Caco-2 (cell line): ENCODE measurements at places on chromosomes 7 and 10.

DNA sequence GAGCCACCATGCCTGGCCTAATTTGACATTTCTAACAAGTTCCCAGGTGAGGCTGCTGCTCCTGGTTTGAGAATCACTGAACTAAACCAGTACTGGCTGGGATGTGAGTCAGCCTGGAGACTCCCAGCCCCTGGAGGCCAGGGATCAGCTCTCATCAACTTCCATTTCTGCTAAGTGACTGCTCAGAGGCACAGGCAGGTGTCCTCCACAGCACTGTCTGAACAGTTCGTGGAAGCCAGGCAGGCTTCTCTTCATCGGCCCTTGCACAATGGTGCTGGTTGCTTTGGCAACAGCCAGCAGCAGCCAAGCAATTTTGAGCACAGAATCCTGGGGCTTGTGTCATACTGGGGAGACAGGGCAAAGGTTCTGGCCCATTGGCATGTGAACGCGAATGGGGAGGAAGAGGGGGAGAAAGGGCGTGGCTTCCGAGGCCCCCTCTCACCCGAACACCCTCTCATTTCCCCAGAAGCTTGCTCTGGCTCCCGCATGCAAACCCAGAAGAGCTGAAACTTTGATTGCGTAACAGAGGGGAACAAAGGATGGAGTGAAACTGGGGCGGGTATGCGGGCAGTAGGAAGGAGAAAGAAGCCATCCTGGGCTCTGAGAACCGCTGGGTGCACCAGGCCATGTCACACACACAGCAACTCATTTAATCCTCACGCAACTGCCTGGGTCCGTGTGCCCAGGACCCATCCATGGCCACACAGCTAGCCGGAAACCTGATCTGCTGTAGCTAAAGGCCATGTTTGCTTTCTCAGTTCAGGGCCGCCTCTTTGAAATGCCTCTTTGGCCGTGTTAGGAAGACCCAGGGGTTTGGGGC lies 9.0 kb upstream of the POR start:
- peak; percentile 86 for DNase-seq

DNA sequence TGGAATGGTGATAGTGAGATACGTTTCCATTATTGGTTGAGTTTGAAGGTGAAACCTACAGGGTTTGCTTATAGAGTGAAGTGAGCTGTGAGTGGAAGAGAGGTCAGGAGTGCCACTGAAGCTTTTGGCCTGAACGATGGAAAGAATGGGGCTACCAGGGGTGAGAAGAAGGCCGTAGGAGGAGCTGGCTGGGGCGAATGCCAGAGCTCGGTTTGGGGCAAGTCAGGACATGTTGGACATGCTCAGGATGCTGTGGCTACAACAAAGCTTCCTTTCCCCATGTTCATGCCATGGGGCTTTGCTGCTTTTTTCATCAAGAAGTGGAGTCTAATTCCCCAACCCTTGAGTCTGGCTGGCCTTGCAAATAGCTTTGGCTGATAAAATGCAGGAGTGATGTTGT lies 253.7 kb downstream of the GLRX3 start:
- DNase-seq = no peak

DNA sequence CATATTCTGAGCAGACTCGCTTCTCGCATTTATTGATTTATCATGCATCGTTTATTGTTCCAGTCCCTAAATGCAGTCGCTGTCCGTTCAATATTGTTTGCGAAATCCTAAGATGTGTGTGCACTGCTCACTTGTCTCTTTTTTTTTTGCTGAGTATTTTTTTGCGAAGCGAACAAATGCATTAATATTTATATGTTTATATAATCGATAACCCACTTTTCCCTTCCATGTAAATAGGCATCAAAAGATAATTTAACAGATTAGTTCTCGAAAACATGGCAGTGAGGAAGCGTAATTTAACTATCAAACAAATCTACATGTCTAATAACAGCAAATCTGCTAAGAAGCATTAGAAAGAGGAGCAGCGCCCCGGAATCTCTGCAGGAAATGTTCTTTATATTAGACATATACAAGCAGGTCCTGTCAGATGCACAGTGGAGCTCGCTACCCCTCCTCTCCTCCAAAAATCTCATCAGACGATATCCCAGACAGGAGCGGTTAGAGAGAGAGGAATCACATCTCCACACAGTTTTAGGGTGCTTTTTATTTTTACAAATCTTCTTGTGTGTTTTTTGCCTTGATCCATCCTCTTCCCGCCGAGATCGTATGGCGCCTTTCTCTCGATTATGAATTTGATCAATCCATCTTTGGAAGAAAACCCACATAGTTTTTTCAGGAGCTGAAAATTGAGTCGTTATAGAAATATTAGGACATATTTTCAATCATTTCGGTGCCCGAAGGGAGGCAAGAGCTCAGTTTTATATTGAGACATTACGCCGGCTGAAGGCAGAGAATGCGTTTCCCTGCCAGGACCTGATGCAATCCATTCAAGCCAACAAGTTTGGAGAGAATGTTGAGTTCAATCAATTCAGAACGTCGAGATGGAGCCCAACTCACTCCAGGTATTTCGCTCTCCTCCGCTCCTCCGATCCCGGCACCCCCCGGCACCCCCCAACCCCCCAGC lies at the start of gene ARID5B:
TSS of gene ARID5B (plus strand) at position 871 of the 964 bp plus-strand sequence. CDS start at position 882, 11 bp downstream.
- peak; percentile 84 for DNase-seq

DNA sequence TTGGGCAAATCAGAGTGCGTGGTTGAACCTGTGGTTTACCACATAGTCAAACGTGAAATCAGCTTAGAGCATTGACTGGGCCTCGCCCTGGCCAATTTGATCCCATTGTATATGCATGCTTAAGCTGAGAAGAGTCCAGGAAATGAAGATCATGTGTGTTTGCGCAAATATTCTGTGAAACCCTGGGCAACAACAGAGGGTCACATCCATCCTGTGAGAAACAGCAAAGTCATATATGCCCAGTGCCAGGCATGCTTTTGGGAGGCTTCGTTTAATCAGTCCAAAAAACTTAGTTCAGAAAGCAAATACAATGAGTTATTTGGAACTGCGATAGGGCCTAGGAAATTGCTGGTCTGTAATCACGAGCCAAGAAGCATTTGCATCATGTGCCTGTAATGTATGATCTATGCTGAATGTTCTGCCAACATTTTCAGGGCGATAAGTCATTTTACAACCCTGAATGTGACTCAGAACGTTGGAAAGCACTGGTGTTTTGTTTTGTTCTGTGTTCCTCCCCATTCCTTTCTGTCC lies 412.1 kb upstream of the CELF2 start:
- DNase-seq = no peak

GRCh38 chr7:108282427-108282996 lies 152.4 kb upstream of the LAMB4 start:
- DNase-seq = no peak

- no peak for DNase-seq
These were observed 22.5 kb upstream of the TRIL start for GRCh38 chr7:28980451-28981160.

DNA sequence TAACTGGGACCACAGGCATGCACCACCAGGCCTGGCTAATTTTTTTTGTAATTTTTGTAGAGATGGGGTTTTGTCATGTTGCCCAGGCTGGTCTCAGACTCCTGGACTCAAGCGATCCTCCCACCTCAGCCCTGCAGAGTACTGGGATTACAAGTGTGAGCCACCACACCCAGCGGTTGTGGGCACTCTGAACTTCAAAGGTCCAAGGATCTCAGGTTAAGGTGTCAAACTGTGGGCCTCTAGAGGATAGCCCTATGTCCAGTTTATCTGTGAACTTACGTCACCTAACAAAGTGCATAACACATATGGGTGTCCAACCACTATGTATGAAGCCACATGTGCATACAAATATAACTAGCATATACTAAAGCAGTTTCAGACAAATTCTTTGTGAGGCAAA lies 3.2 kb upstream of the IL2RA start:
- DNase-seq = no peak

DNA sequence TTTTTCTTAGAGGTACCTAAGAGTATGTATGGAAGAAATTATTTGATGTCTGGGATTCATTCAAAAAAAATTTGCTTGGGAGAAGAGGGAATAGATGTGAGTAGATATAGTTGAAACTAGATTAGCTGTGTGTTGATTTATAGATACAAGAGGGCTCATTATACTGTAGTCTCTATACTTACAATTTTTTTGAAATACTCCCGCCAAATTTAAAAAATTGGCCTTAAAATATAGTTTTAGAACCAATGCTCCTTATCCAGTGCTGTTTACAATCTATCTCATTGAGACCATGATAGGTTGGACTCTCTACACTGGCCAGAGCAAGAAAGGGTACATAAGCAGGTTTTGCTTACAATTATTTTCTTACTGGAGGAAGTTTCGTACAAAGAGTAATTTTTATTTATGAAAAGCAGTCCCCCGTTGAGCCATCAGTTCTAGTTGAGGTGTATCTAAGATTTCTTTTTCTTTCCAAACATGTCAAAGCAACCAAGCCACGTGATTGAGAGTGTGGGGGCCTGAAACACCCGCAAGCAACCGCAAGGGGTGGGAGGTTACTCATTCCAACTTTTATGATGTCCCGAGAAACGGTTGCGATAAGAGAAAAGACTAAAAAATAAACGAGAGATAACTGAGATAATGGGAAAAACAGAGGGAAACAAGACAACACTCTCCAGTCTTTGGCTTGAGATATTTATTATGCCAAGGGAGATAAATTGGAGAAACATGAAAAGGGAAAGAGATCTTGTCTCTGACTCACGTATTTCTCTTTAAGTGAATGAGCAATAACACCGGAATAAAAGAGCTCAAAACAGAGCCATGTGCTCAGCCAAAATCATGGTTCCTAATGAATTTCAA lies 729.2 kb downstream of the LRMDA start:
- no peak for DNase-seq

DNA sequence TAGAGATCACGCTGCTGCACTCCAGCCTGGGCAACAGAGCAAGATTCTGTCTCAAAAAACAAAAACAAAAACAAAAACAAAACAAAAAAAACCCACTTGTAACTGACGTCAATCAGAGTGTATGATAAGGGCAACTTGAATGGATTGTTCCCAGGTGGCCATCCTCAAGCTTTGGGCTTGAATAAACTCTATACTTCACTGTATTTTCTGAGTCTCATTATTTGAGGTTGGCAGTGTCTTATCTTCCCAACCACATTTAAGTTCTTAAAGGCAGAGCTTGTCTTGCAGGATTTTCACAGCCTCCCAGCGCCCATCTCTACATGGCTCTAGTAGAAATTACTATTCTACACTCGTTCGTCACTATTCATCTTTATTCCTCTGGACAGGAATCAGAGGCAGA lies 5.1 kb upstream of the OAT start:
- no peak for DNase-seq

GRCh38 chr7:30543813-30544525 lies 39.3 kb upstream of the GGCT start:
- no peak for DNase-seq

GRCh38 chr7:115775981-115776380 lies 254.6 kb downstream of the TFEC start:
- no peak for DNase-seq

GRCh38 chr7:26390016-26390415 lies 98.4 kb downstream of the SNX10 start:
- no peak for DNase-seq

DNA sequence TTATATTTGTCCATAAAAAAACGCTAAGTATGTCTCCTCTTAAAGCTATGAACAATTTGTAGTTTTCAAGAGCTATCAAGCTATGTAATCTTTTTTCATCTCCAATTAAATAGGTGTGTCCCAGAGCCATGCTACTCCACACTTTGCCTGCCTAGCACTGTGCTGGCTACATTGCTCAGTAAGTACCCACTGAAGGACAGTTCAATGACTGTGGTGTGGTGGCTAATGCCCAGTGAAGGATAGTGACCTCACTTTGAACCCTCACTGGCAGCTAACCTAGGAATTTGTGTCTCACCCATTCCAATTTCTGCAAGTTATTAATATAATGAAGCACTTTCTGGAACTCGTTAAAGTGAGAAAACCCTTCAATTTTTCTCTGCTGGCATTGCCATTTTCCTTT lies 14.4 kb upstream of the TRUB1 start:
- no peak for DNase-seq

DNA sequence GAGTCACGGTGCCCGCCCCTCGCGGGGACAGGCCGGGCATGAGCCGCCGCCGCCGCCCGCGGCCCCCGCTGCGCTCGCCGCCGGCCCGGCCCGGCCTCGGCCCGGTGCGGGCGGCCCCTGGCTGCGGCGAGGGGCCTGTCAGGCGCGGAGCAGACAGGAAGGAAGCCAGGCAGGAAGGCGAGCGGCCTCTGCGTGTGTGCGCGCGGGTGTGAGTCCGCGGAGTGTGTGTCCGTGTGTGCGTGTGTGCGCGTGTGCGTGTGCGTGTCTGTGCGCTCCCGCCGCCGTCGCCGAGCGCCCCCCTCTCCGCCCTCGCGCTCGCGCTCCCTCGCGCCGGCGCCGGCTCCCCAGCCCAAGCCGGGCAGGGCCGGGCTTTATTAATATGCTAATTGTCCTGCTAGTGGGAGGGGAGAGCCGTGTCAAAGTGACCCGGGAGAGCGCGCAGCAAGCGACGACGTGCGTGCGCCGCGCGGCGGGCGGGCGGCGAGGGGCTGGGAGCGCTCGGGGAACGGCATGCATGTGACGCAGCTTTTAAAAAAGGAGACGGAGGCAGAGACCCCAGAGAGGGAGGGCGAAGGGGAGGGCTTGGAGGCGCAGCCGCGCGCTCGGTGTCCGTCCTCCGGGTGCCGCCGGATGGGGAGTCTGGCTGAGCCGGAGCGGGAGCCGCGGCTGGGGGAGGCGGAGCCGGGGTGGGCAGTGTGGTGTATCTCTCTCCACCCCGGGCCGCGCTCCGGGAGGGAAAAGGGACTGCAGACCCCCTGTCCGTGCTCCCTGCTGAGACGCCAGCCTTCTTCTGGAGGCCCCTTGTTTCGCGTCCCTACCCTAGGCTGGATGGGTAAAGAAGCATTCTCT lies at the start of gene LDB1:
TSS of gene LDB1 (minus strand) at position 227 of the 849 bp plus-strand sequence. CDS start 258 bp downstream, outside the sequence.
- peak; percentile 78 for DNase-seq

DNA sequence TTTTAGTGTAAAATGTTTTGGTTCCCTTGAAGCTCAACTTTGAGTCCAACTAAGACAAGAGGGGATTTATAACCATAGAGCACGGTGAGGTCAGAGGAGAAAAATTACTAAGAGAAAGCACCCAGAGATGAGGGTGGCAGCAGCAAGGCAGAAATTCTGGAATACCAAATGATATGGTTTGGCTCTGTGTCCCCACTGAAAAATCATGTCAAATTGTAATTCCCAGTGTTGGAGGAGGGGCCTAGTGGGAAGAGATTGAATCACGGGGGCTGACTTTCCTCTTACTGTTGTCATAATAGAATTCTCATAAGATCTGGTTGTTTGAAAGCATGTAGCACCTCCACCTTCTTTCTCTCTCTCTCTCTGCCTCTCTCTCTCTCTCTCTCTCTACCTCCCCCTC lies 19.4 kb upstream of the AKR1C1 start:
- DNase-seq = no peak

GRCh38 chr10:61964949-61965702 lies 63.6 kb downstream of the ARID5B start:
- DNase-seq = peak; percentile 75

DNA sequence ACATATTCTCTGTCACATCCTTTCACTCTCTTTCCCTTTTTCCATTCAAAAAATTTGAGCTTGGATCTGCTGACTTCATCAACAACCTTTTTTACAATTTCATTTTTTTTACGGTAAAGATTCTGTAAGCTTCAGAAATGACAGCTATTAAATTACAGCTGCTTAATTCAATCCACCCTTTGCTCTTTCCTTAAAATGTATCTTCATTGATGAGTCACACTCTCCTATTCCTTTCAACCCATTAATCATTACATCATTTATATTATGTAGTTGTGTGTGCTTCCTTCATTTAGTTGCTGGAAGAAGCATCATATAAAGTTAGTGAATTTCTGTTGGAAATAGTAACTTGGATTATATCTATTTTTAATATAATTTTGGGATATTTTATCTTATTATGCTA lies 67.1 kb upstream of the MAGI2 start:
- DNase-seq = no peak
